ENCODE measurements at places on chromosomes 7 and 10.

GRCh38 chr7:151168003-151168786 lies 701 bp upstream of the GBX1 start:
- peak; percentile 58 for DNase-seq

GRCh38 chr10:131231323-131231964 lies 80.1 kb downstream of the TCERG1L start:
- no peak for DNase-seq

GRCh38 chr7:92691578-92691977 lies 101.4 kb upstream of the FAM133B start:
- no peak for DNase-seq

DNA sequence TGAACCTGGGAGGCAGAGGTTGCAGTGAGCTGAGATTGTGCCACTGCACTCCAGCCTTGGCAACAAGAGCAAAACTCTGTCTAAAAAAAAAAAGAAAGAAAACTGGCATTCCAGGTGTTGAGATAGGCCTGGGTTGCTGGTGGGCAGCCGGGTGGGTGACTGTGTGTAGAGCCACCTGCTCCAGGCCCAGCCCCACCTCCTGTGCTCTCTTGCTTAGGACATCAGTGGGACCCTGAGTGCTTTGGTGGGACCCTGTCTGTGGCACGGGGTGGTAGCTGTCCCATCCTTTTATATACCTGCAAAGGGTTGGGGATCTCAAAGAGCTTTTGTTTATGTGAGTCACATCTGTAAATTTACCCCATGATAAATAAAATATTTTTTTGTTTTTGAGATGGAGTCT lies 6.2 kb downstream of the PAOX start:
- no peak for DNase-seq

GRCh38 chr7:143850682-143851081 lies 51.3 kb downstream of the TCAF1 start:
- no peak for DNase-seq

- no peak for DNase-seq
Observed at GRCh38 chr10:80608706-80609105, 71.0 kb downstream of the SH2D4B start.

DNA sequence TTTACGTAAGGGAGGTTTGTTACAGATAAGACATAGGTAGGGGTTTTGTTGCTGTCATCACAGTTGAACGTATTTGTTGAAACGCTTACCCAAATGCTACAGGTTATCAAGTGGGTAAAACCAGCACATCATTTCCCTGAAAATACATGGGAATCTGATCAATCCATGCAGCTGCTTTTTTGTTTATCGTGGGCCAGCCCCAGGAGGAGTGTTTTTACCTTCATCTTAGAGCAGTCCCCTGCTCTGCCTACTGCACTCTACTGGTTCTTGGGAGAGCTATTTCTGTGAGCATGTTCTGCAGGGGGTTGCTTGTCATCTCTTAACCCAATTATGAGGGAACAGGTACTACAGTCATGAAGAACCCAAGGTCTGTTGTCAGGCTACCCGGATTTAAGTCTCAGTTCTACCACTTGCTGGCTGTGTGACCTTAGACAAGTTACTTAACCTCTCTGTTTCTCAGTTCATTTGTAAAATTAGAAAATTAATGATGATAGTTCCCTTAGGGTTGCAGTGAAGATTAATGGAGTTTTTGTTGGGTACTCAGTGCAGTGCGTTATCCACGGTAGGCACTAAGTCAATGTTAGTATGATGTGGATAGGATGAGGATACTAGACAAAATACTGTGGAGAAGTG lies 15.0 kb downstream of the MTURN start:
- no peak for DNase-seq

DNA sequence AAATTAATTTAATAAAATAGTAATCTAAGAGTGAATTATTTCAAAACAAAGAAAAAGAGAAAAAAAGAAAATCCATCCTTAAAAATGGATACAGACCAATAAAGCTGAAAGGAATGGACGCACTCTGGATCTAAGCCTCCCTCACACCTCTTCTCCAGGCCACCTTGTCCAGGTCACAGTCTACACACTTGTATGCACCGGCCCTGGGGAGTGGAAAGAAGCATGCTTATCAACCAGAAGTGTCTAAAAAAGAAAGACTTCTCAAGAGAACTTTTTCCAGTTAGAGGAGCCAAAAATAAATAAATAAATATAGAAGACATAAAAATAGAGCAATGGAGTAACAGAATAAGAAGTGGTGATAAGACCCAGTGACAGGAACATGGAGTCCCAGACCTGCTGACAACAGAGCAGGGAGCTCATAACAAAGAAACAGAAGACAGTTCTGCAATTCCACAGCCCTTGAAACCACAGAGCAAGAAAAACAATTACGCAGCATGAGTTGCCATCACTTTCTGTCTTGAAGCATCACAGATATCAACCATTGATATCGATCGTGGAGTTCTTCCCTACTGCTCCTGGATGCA lies 311.7 kb upstream of the NFE2L3 start:
- DNase-seq: no peak

DNA sequence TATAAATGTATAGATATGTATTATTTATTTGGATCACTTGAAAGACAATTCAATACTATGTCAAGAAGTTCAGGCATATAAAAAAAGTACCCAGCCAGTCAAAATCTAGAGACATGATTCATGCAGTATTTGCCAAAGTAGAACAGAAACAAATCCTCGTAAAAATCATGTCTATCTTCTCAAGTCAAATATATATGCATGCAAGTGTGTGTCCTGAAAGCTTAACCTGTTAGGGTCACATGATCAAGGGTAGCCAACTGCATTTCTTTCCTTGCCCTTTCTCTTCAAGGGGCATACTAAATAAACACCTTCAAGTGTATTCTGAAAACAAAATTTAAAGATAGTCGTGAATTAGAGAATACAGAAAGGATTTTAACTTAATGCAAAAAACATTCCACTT lies 107.0 kb downstream of the HIBADH start:
- DNase-seq: no peak

DNA sequence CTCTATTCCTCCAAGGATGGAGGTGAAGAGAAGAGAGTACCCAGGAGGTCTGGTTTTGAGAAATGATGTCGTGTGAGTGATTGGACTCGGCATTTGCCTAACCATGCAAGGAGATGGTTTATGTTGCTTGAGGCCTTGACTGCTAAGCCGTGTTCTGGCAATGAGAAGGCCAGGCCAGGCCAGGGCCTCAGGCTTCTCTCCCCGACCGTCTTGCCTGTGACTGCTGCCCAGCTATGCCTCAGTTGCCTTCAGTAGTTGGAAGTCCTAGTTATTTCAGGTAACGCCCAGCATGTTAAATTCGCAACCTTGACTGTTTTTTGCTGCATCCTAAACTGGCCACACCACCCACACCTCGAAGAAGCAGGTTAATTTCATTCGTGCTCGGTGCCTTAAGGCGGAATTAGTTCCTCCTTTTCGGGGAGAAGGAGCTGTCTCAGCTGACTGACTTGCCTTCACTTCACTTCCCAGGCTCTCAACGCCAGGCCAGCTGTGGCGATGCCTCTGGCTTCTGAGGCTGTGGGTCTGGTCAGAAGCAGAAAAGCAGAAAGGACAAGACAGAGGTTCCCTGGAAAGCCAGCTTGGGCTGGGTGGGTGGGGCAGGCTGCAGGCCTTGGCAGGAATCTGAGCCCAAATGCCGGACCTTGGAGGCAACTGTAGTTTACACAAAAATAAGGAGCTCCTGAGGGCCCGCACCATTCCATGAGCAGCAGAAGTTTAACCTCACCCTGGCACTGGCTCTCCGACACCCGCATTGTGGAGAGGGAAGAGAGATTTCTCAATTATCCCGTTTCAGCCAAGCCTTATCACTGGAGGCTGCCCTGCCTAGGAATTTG lies 61.9 kb upstream of the SAMD8 start:
- DNase-seq: no peak

GRCh38 chr7:2687881-2688318 lies at the start of gene AMZ1:
Gene AMZ1 (plus strand): TSS chr7:2688202. CDS start chr7:2700452, 12,250 bp downstream.
- no peak for DNase-seq

DNA sequence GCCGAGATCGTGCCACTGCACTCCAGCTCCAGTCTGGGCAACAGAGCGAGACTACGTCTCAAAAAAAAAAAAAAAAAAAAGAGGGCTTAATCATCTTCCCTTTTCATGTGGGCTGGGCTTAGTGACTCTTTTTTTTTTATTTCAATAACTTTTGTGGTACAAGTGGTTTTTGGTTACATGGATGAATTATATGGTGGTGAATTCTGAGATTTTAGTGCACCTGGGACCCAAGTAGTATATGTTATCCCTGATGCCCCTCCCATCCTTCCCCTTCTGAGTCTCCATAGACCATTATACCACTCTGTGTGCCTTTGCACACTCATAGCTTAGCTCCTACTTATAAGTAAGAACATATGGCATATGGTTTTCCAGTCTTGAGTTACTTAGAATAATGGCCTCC lies 4.8 kb upstream of the ADAM12 start:
- DNase-seq: no peak

- DNase-seq: no peak
Observed at GRCh38 chr7:118872568-118872967, 648.1 kb downstream of the ANKRD7 start.

GRCh38 chr10:69815104-69815503 lies 13.4 kb downstream of the COL13A1 start:
- DNase-seq: no peak

GRCh38 chr7:24757353-24758275 lies at the start of gene GSDME:
Gene GSDME (minus strand): TSS chr7:24757464. CDS start chr7:24749774, 7,690 bp downstream.
- DNase-seq: peak; percentile 3

DNA sequence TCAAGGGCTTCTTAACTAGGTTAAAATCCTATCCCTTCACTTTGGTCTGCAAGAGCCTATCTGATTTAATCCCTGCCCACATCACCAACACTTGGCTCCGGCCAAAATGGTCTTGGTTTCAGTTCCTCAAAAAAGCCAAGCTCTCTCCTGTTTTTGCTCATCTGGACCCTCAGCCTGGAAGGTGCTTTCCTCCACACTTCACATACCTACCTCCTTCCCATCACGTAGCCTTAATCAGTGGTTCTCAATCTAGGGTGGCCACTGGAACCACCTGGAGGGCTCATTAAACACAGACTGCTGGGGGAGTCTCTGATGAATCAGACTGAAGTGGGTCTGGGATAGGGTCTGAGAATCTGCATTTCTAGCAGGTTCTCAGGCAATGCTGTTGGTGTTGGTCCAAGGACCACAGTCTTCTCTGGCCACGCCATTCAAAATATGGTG lies 227.0 kb upstream of the AOAH start:
- DNase-seq: no peak

DNA sequence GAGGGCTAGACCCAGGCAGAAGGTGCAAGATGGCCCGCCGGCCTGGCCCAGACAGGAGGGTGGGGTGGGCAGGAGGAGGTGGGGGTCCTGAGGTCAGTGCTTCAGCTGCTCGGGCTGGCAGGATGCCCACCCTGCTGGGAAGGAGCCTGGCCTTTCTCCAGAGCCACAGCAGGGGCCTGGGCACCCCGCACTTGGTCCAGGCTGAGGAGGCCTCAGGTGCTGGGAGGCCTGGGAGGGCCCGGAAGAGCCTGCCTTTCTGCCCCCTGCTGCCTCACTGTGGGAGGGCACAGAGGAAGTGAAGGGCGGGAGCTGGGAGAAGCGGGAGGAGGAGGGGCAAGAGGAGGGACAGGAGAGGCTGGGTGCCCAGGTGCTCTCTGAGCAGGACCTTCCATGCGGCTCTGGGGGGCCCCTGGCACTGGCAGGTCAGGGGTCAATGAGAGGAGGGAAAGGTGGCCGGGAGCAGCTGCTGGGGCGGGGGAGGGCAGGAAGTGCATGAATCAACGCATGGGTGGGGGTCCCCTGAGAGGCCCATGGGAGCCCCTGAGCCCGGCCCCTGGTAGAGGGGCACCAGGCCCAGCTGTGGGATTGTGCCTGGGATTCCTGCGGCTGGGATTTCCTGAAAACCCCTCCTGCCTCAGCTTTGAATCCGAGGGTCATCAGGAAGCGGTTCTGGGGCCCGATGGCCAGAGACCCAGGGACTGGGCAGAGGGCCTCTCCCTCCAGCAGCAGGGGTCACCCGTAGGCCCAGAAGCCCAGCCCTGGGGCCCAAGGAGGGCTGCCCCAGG lies 49.9 kb downstream of the PWWP2B start:
- peak; percentile 49 for DNase-seq

- no peak for DNase-seq
Observed at GRCh38 chr7:50292763-50293162, 11.8 kb upstream of the IKZF1 start.

GRCh38 chr10:131777921-131778320 lies 122.9 kb upstream of the PPP2R2D start:
- no peak for DNase-seq

Data from T-helper 9 cell (primary cell).